Activated B cell treated with CpG ODN at 0.5 μM for 24 hours (primary cell): ENCODE measurements at places on chromosomes 4 and X. TPM values are rescaled to one million over a fixed set of nuclear protein-coding genes. Genes with fewer than 3 reads are reported as not detected.

GRCh38 chrX:12700745-12701144, 90.5 kb upstream of the PRPS2 start:
- peaks cover 33% of the 10 kb centered on the region for H3K4me1 ChIP-seq
- H3K27ac ChIP-seq: no peak overlapping the region
- DNase-seq: no peak
- H3K36me3 ChIP-seq: no peaks in the 10 kb centered on the region
- H3K4me3 ChIP-seq: no peak overlapping the region

- no peaks in the 10 kb centered on the region for H3K36me3 ChIP-seq
- no peak overlapping the region for H3K4me3 ChIP-seq
- H3K27me3 ChIP-seq: no peaks in the 10 kb centered on the region
- no peaks in the 10 kb centered on the region for H3K4me1 ChIP-seq
These were observed 45.6 kb downstream of the SLIT2 start for GRCh38 chr4:20297261-20297660.

DNA sequence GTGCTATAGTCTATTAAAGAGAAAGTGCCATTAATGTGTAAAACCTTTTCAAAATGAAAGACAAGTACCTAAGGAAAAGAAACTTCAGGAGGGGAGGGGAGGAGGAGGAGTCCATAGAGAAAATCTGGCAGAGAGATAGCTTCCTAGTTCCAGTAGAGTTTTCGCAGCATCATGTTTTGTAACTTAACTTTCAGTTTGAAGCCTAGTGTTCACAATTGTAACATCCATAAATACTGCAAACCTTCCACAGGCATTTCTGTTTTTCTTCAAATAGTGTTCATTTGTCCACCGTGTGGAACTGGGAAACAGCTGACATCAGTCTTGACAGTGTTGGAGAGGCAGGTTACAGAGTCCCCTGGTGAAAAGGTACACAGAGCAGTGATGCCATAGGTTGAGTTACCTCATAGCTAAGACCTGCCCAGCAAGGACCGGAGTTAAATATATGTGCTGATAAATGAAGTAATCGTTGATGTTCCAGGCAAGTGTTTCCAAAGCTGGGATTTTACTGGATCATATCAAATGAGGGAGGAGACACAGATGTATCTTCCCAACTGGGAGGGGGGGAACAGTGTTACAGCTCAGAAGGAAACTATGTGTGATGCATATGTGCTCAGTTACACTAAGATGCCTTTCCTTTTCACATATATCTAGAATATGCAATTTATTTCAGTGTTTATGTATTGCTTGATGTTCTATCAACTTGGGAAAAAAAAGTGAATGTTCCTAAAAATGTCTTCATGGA, 369.5 kb upstream of the FAM241A start:
- H3K36me3 ChIP-seq: no peaks in the 10 kb centered on the region

DNA sequence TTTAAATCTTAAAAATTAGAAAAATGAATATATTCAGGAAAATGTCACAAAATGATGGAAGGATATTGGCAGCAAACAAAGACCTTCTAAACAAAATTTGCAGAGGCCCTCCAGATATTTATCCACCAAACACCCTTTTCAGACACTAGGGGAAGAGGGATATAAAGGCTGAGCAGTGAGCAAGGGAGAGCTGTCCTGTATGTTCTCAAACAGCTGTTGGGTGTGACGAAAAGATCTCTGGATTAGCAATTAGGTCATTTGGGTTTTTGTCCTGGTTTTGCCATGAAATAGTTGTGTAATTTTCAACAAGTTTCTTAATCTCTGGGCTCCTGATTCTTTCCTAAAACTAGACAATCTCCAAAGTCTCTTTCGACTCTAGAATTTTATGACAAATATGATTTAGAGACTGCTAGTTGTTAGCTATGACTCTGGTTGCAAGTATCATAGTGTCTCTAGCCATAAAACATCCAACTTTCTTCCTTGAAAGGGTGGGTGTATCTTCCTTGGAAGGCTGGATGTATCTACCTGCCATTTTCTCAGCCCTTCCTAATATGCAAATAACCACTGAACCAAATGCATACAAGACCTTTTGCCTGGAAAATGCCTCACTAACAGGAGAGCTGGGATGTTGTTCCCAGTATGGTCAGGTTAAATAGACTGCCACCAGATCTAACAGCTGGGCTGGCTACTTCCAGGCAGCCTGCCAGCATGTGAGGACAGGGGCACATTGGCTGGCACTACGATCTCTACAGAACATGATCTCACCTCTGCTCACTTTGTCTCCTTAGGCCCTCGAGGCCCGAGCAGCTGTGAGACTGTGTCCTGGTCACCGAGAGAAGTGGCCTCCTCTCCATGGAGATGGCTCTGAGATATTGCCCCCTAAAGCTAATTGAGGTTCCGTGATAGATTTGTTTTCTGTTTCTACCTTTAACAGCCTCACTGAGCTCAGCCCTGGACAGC, 225.5 kb upstream of the JADE1 start:
- H3K36me3 ChIP-seq: no peaks in the 10 kb centered on the region
- no peak for DNase-seq
- no peaks in the 10 kb centered on the region for H3K4me1 ChIP-seq
- H3K4me3 ChIP-seq: no peak overlapping the region
- no peak overlapping the region for H3K27ac ChIP-seq
- no peaks in the 10 kb centered on the region for H3K27me3 ChIP-seq

GRCh38 chr4:134201216-134202161, at the start of gene PABPC4L:
Gene PABPC4L (minus strand): TSS chr4:134201789. CDS start chr4:134201019, 770 bp downstream.
- no peak within 1 kb of the TSS for H3K27ac ChIP-seq
- H3K27me3 ChIP-seq: no peaks in the 10 kb centered on the region
- no peak for DNase-seq

DNA sequence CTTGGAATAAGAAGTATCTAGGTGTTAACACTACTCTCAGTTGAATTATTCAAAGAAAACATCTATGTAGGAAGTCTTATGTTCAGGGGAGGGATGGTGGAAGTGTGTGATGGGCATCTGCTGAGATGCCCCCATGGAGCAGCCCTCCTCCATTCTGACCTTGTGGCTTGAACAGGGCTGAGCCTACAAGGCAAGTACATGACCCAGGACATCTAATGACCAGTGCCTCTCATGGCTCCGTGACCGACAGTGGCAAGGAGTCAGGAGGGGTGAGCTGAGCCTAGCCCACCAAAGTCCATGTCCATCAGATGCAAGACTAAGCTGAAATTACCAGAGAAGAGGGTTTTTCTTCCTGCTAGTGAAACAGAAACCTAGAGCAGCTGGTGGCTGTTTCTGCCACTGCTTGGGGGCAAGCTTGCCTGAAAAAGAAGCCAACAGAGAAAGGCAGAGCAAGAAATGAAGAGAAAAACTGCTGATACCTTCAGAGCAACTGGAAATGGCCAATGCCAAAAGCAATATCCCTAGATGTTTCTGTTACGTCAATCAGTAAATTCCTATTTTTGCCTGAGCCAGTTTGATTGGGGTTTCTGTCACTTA, 113.5 kb downstream of the TSPAN5 start:
- no peaks in the 10 kb centered on the region for H3K4me1 ChIP-seq
- H3K36me3 ChIP-seq: no peaks in the 10 kb centered on the region
- no peaks in the 10 kb centered on the region for H3K27me3 ChIP-seq
- DNase-seq: no peak

GRCh38 chrX:133854290-133854689, 131.1 kb downstream of the GPC3 start:
- H3K4me1 ChIP-seq: no peaks in the 10 kb centered on the region
- DNase-seq: no peak
- no peak overlapping the region for H3K27ac ChIP-seq

DNA sequence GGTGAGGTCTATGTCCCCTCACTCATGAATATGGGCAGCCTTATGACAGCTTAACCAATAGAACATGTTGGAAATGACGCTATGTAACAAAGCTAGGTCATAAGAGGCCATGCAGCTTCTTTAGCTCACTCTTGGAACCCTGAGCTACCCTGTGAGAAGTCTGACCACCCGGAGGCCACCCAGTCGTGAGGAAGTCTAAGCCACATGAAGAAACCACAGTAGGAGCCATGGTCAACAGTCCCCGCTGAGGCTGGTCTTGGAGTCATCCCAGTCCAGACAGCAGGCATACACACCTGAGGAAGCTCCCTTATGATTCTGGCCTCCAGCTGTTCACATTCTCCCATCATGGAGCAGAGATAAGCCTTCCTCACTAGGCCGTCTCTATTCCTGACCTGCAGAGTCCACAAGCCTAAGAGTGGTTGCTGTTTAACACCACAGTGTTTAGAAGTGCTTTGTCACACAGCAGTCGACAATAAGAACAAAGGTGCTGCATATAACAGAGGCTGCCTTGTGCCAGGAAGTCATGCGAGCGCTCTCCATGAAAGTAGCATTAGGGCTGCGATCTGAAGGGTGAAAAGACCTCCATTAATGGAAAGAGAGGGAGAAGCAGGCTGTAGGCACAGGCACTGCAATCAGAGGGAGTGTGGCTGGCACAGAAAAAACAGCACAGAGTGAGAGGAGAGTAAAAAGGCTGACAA, 38.2 kb downstream of the TSPAN5 start:
- DNase-seq: no peak
- no peaks in the 10 kb centered on the region for H3K27me3 ChIP-seq
- H3K4me1 ChIP-seq: no peaks in the 10 kb centered on the region
- no peak overlapping the region for H3K4me3 ChIP-seq
- no peaks in the 10 kb centered on the region for H3K36me3 ChIP-seq
- H3K27ac ChIP-seq: no peak overlapping the region

- no peaks in the 10 kb centered on the region for H3K4me1 ChIP-seq
- H3K4me3 ChIP-seq: no peak overlapping the region
- no peak overlapping the region for H3K27ac ChIP-seq
These were observed 99.7 kb upstream of the CXorf66 start for GRCh38 chrX:140064993-140065392.

DNA sequence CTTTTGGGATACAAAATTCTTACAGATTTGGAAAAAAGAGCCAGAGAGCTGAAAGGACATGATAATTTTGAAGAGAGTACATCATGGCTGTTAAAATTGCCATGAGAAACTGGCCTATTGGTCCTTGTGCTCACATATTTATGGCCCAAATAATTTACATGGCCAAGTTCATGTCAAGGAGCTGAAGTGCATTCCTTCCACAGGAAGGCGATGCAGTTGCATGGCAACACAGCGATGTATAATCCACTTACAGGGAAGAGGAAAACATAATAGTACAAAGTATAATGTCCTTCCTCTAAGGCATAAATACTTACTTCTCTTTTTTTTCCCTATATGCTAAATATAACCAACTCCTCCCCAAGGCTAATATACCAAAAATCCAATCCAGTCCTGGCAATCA, 914.5 kb upstream of the AGA start:
- no peak overlapping the region for H3K27ac ChIP-seq
- H3K4me3 ChIP-seq: no peak overlapping the region
- DNase-seq: no peak
- H3K27me3 ChIP-seq: no peaks in the 10 kb centered on the region
- H3K4me1 ChIP-seq: no peaks in the 10 kb centered on the region

GRCh38 chr4:51895816-51896408, 53.0 kb downstream of the DCUN1D4 start:
- H3K4me3 ChIP-seq: no peak overlapping the region
- H3K27ac ChIP-seq: no peak overlapping the region
- peaks cover 2% of the 10 kb centered on the region for H3K4me1 ChIP-seq
- H3K36me3 ChIP-seq: peaks cover 52% of the 10 kb centered on the region
- DNase-seq: no peak

DNA sequence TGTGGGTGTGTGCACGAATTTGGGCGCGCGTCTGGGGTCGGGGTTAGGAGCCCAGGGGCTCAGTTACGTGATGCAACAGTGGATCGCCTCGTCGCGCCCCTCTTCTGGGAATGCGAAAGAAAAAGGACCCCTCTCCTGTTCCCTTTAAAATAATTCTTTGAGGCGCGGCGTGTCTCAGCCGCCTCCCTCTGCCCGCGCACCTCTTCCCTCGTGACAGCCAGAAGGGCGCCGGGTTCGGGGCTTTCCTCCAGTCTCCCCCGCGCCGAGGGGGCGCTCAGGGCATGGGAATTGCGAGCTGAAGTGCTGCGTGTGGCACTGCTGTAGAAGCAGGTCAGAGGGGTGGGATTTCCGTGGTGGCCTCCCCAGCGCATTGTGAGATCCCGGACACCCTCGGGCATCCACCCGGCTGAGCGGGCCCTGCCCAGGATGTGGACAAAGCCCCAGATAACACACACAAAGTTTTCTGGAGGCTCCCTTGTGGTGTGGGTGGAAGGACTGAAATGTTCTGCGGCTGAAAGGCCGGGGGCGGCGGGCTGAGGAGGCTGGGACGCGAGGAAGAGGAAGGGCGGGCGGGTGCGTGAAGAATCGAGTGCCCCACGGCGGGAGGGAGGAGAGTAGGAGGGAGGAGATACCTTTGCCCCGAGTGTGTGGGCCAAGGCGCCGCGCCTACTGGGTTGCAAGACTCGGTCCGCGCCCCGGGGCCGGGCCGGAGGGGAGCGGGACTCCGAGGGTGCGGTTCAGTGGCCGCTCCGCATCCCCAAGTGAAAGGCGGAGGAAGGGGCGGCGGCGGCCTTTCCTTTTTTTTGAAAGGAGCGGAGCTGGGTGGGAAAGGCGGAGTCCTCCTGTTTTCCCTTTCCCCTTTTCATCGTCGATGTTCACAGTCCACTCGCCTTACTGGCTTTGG, 752 bp downstream of the SEPTIN11 start:
- H3K27ac ChIP-seq: peak overlapping the region; percentile 68
- H3K36me3 ChIP-seq: peaks cover 4% of the 10 kb centered on the region
- H3K27me3 ChIP-seq: no peaks in the 10 kb centered on the region
- peak; percentile 40 for DNase-seq
- peak overlapping the region; percentile 90 for H3K4me3 ChIP-seq

GRCh38 chr4:161008527-161008926, 1155.3 kb downstream of the FSTL5 start:
- H3K27me3 ChIP-seq: no peaks in the 10 kb centered on the region
- no peak for DNase-seq
- H3K27ac ChIP-seq: no peak overlapping the region
- no peak overlapping the region for H3K4me3 ChIP-seq

GRCh38 chr4:35087218-35087617, 1157.1 kb downstream of the ARAP2 start:
- no peaks in the 10 kb centered on the region for H3K27me3 ChIP-seq
- H3K4me1 ChIP-seq: no peaks in the 10 kb centered on the region
- H3K4me3 ChIP-seq: no peak overlapping the region
- DNase-seq: no peak
- no peak overlapping the region for H3K27ac ChIP-seq

DNA sequence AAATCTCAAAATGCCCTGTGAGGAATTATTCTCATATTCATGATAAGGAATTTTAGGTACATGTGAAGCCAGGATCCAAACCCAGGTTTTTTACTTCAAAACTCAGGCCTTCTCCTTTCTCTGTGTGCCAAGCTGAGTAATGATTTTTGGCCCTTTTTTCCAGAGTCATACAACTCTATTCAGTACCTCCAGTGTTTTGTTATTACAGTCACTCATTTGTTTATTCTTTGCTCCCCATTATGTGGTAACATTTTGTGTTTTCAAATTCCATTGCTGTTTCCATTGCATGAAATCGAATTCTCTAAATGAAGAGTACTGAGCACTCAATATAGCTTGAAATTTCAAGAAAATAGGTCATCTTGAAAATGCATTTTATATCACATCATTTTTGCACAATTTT, 315.4 kb downstream of the NR3C2 start:
- no peak overlapping the region for H3K27ac ChIP-seq
- DNase-seq: no peak
- no peak overlapping the region for H3K4me3 ChIP-seq
- H3K36me3 ChIP-seq: peaks cover 19% of the 10 kb centered on the region
- no peaks in the 10 kb centered on the region for H3K4me1 ChIP-seq

KCND1 gene
- 0.66 and 1.8 TPM in 2 replicates for total RNA-seq

FHDC1 gene
- total RNA-seq: 0.12 and 0.33 TPM in 2 replicates

CXXC4 gene
- total RNA-seq: not detected in 2 replicates

FGFBP2 gene
- 0.20 and 0.39 TPM in 2 replicates for total RNA-seq

BOD1L1 gene
- 77.1 and 79.3 TPM in 2 replicates for total RNA-seq

ADAMTS3 gene
- not detected in 2 replicates for total RNA-seq

PPP2R2C gene
- not detected in 2 replicates for total RNA-seq

SLC4A4 gene
- total RNA-seq: not detected in 2 replicates
